ENCODE measurements at places on chromosomes 11 and 22.

- no peak for DNase-seq
Measured at GRCh38 chr22:45907996-45908395, 69.0 kb downstream of the WNT7B start.

- no peak for DNase-seq
Measured at GRCh38 chr22:49208768-49209252, 618.9 kb downstream of the BRD1 start.

GRCh38 chr11:123321636-123322035 lies 108.4 kb upstream of the GRAMD1B start:
- DNase-seq: peak; percentile 52

- DNase-seq: no peak
Measured at GRCh38 chr11:32597921-32598320, 14.3 kb downstream of the EIF3M start.
